Natural killer cell (primary cell): ENCODE measurements at places on chromosomes 16 and 17. TPM values are rescaled to one million over a fixed set of nuclear protein-coding genes. Genes with fewer than 3 reads are reported as not detected.

DNA sequence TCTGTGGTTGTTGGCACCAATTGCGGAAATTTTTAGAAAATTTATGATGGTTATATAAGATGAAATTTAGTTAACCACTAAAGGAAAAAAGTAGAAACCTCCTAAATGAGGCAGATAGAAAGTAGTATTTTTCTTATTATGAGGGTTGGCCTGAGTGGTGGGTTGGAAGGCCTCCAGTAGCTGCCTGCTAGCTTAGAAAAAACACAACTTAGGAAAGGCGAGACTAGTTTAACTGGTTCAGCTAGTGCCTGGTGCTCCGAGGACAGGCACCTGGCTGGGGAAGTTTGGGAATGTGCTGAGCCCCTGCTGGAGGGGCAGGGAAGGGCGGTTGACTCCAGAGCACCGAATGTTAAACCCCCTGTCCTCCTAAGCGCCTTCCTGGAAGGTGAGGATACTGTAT lies 19.9 kb downstream of the LDHD start:
- no peak overlapping the region for H3K27ac ChIP-seq
- no peaks in the 10 kb centered on the region for H3K36me3 ChIP-seq
- no peaks in the 10 kb centered on the region for H3K27me3 ChIP-seq
- no peak for DNase-seq
- peaks cover 29% of the 10 kb centered on the region for H3K4me1 ChIP-seq
- no peak overlapping the region for H3K4me3 ChIP-seq

GRCh38 chr17:49555495-49556222 lies 20.0 kb upstream of the NXPH3 start:
- no peak for DNase-seq
- H3K27me3 ChIP-seq = no peaks in the 10 kb centered on the region
- H3K4me3 ChIP-seq = no peak overlapping the region
- H3K36me3 ChIP-seq = no peaks in the 10 kb centered on the region
- H3K27ac ChIP-seq = no peak overlapping the region

DNA sequence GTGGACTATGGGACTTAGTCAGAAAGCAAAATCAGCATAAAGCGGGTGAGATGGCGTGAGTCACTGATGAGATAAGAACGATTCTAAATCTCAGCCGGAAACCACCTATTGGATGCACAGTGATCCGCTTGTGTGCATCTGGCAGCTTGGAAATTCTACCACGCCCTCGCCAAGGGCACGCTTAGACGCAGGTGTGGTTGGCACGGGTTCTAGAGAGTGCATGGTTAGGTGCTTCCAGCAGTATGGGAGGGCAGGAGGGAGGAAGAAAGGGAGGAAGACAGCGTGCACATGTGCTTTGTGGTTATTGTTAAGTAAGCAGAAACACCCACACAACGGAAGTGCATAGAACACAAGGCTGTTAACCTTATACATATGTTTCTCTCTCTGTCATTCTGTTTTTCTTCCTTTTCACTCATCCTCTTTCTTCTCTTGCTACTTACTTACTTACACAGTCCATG lies 374.0 kb upstream of the ASIC2 start:
- H3K4me3 ChIP-seq = no peak overlapping the region
- peak; percentile 48 for DNase-seq
- no peaks in the 10 kb centered on the region for H3K27me3 ChIP-seq
- no peaks in the 10 kb centered on the region for H3K36me3 ChIP-seq

CIBAR2 gene
- total RNA-seq = not detected

GRCh38 chr17:74759243-74759801 lies 10.9 kb downstream of the NHERF1 start:
- H3K27ac ChIP-seq = peak overlapping the region; percentile 32
- peak overlapping the region; percentile 17 for H3K4me3 ChIP-seq
- H3K27me3 ChIP-seq = no peaks in the 10 kb centered on the region
- peak; percentile 45 for DNase-seq

DNA sequence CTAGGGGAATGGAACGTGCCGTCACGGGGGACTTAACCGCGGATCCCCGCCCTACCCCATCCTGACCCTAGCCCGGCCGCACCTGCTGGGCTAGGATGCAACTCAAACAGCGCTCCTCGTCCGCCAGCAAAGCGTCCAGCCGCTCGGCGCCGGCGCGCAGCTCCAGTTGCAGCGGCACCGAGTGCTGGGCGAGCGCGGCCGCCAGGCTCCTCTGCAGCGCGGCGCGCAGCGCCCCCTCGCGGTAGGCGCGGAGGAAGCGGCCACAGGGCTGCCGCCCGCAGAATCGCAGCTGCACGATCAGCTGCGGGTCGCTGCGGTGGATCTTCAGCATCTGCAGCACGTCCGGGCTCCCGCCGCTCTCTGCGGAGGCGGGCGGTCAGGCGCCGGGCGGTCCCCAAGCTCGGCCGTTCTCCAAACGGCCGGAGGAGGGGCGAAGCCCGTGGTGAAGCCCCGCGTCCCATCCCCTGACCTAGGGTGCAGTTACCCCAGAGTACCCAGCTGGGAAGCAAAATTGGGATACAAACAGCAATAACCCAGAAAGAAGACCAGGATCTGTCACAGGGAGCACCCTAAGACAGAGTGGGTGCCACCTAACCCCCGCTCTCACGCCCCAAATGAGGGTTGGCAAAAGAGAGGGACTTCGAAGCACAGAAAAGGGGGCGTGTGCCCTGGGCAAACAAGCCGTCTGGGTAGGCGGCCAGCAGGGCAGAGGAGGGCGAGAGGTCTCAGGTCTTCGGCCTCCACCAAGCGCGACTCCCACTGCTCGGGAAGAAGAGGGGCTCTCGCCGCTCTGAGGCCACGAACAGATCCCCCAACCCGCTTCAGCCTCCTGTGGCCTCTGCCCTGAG lies 4.2 kb downstream of the TRADD start:
- DNase-seq = peak; percentile 79
- peaks cover 55% of the 10 kb centered on the region for H3K4me1 ChIP-seq
- H3K4me3 ChIP-seq = no peak overlapping the region
- no peaks in the 10 kb centered on the region for H3K36me3 ChIP-seq

- H3K27ac ChIP-seq = no peak overlapping the region
- no peaks in the 10 kb centered on the region for H3K4me1 ChIP-seq
- H3K36me3 ChIP-seq = no peaks in the 10 kb centered on the region
Measured at GRCh38 chr16:73714976-73715375, 581.6 kb upstream of the PSMD7 start.

GRCh38 chr16:19502395-19503131 lies 19.3 kb downstream of the GDE1 start:
- H3K4me3 ChIP-seq = no peak overlapping the region
- no peak overlapping the region for H3K27ac ChIP-seq
- peak; percentile 36 for DNase-seq

DNA sequence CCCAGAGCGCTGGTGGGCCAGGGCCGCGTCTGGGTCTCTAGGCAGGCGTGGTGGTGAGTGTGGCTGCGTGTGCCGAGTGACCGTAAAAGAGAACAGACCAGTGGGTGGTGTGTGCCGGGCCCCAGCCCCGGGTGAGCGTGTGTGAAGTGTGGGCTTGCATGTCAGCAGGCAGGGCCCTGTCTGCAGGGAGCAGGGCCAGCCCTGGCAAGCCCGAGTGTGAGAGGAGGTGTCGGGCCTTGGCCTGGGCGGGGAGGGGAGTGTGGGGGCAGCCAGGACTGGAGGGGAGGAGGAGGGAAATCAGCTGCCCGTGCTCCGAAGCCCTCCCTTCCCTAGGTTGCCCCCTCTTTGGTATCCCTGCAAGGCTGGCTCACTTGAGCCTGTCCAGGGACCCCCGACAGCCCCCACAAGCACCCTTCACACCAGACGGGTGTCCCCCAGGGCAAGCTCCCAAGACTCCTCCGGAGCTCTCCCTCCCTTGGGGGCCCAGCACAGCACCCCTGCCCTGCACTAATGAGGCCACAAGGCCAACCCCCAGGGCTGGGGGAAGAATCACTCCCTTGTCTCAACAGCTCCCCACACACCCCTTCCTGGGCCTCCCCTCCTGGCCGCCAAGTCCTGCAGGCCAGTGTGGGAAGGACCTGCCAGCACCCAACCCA lies 1.9 kb downstream of the USH1G start:
- peaks cover 30% of the 10 kb centered on the region for H3K27me3 ChIP-seq
- H3K4me3 ChIP-seq = no peak overlapping the region
- H3K36me3 ChIP-seq = no peaks in the 10 kb centered on the region
- no peak for DNase-seq
- H3K27ac ChIP-seq = no peak overlapping the region

- H3K4me3 ChIP-seq = no peak overlapping the region
- no peaks in the 10 kb centered on the region for H3K36me3 ChIP-seq
Measured at GRCh38 chr16:24381470-24382118, 125.5 kb downstream of the CACNG3 start.

DNA sequence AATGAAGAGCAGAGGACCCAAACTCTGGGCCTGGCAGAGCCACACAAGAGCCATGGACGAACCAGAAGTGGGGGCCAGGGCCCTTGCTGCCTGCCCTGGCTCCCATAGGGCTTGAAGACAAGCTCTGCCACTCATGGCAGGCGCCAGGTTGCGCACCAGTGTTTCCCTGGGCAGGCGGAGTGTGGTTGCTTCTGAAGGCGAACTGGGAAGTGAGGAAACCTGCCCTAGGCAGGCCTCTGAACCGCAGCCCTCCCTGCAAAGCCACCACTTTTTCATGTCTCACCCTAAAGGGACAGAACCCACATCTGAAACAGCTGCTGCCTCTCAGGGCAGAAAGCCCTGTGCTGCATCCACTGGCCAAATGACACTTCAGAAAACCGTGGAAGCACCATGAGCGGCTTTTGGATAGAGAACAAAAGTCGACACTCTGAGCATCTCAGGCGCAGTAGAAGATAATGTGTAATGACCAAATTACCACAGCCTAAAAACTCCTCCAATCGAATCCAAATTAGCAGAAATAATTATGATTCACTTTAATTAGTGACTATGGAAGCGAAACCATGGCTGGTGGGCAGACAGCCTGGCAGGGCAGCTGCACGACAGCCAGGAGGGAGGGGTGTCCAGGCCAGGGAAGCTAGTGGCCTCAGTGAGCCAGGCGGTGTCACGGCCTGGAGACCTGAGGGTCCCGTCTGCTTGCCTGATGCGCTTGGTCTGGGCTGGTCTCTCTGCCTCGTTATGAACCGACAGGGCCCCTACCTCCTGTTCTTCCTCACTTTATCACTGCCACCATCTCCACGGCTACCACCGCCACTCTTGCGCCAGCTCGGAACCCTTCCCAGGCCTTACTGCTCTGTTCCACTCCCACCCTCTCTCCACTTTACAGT lies 59.1 kb downstream of the PRMT7 start:
- H3K27me3 ChIP-seq = peaks cover 3% of the 10 kb centered on the region
- H3K4me1 ChIP-seq = peaks cover 67% of the 10 kb centered on the region
- peak overlapping the region; percentile 8 for H3K27ac ChIP-seq
- DNase-seq = peak; percentile 54
- no peaks in the 10 kb centered on the region for H3K36me3 ChIP-seq

DNA sequence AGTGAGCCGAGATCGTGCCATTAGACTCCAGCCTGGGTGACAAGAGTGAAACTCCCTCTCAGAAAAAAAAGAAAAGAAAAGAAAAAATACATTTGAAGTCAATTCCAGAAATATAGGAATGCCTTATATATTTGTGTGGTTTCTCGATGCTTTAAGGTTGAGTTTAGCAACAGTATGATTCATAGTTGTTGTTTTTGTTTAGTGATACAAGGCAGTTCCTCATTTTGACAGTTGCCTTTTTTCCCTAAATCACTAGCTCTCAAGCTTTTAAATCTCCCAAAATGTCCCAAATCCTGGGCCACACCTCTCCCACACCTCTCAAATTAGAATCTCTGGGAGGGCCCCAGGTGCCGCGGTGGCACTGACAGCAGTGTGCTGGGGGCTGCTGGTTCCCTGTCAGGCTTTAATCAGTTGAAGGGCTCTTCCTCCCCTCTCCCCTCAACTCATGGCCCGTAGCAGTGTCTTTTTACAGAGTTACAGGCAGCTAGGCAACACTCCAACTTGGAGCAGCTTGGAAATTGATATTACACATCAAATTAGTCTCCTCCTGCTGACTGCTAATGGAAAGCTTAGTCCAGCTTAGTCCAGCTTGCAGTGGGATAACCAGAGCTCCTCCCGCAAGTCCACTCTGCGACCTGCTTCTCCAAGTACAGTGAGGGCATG lies 58.4 kb downstream of the EPN2 start:
- no peaks in the 10 kb centered on the region for H3K27me3 ChIP-seq
- no peak overlapping the region for H3K4me3 ChIP-seq
- H3K36me3 ChIP-seq = no peaks in the 10 kb centered on the region
- H3K4me1 ChIP-seq = no peaks in the 10 kb centered on the region

GRCh38 chr16:71341881-71342280 lies 16.6 kb upstream of the CALB2 start:
- H3K4me3 ChIP-seq = no peak overlapping the region
- H3K36me3 ChIP-seq = no peaks in the 10 kb centered on the region
- no peaks in the 10 kb centered on the region for H3K4me1 ChIP-seq
- no peak for DNase-seq

- no peak for DNase-seq
- H3K4me1 ChIP-seq = peaks cover 7% of the 10 kb centered on the region
- H3K27ac ChIP-seq = no peak within 1 kb of the TSS
- no peak within 1 kb of the TSS for H3K4me3 ChIP-seq
- H3K27me3 ChIP-seq = peaks cover 17% of the 10 kb centered on the region
- H3K36me3 ChIP-seq = no peaks in the 10 kb centered on the region
Measured at GRCh38 chr17:15341385-15341849, at the start of gene TEKT3. TSS of gene TEKT3 (minus strand) at chr17:15341597. CDS start at chr17:15331585, 10,012 bp downstream.

DNA sequence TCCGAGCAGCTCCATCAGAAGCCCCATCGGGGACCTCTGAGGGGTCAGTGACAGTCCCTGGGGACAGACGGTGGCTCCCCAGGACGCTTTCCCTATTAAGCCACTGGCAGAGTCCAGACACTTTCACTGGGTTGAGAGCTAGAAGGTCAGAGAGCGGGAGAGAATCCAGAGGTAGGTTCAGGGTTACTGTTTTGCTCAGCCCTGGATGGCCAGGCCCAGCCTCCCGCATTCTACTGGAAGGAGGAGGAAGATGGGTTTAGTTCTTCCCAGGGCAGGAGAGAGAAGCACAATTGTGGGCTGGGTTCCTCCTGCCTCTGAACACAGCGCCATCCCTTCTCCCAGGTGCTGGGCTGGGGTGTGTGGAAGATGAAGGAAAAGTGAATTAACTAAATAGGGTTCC lies 452.8 kb downstream of the SLC39A11 start:
- H3K4me3 ChIP-seq = no peak overlapping the region
- peaks cover 7% of the 10 kb centered on the region for H3K4me1 ChIP-seq
- no peak overlapping the region for H3K27ac ChIP-seq
- H3K36me3 ChIP-seq = no peaks in the 10 kb centered on the region
- H3K27me3 ChIP-seq = no peaks in the 10 kb centered on the region

COG4 gene
- total RNA-seq = 29.5 TPM

- H3K36me3 ChIP-seq = no peaks in the 10 kb centered on the region
- no peak for DNase-seq
- H3K4me1 ChIP-seq = peaks cover 16% of the 10 kb centered on the region
Measured at GRCh38 chr16:89601906-89602272, 11.6 kb upstream of the DPEP1 start.

- H3K36me3 ChIP-seq = no peaks in the 10 kb centered on the region
- peaks cover 3% of the 10 kb centered on the region for H3K4me1 ChIP-seq
- no peak for DNase-seq
- no peak overlapping the region for H3K27ac ChIP-seq
Measured at GRCh38 chr16:19169082-19169639, 1.1 kb downstream of the SYT17 start.

GRCh38 chr16:8958344-8959167 lies 5.2 kb downstream of the USP7 start:
- peaks cover 78% of the 10 kb centered on the region for H3K4me1 ChIP-seq
- no peak overlapping the region for H3K4me3 ChIP-seq
- H3K27me3 ChIP-seq = no peaks in the 10 kb centered on the region
- peak overlapping the region; percentile 38 for H3K27ac ChIP-seq
- no peaks in the 10 kb centered on the region for H3K36me3 ChIP-seq

GRCh38 chr16:49526860-49527365 lies 153.3 kb downstream of the C16orf78 start:
- peaks cover 6% of the 10 kb centered on the region for H3K4me1 ChIP-seq
- no peaks in the 10 kb centered on the region for H3K36me3 ChIP-seq
- no peak overlapping the region for H3K27ac ChIP-seq

LRRC46 gene
- total RNA-seq = 1.7 TPM

- H3K4me3 ChIP-seq = no peak overlapping the region
- H3K27me3 ChIP-seq = peaks cover 4% of the 10 kb centered on the region
- no peak overlapping the region for H3K27ac ChIP-seq
- no peaks in the 10 kb centered on the region for H3K36me3 ChIP-seq
Measured at GRCh38 chr17:43721537-43722268, 36.9 kb downstream of the SOST start.
